Osteocyte (in vitro differentiated cells): ENCODE measurements at places on chromosomes 7 and 10. TPM values are rescaled to one million over a fixed set of nuclear protein-coding genes. Genes with fewer than 3 reads are reported as not detected.

Gene LRRC18
- not detected in 2 replicates for total RNA-seq

Gene GPRIN2
- 2.5 and 3.4 TPM in 2 replicates for total RNA-seq

Gene FZD8
- 28.0 and 28.7 TPM in 2 replicates for total RNA-seq

Gene TRIM73
- 3.2 and 7.4 TPM in 2 replicates for total RNA-seq

Gene ZP3
- total RNA-seq, result 0.51 TPM in 1 of 2 replicates, not detected in the other

Gene HTR5A
- total RNA-seq, result not detected in 2 replicates

Gene AKR1C3
- 0.89 TPM in 1 of 2 replicates, not detected in the other for total RNA-seq

Gene CCDC7
- 12.5 and 12.6 TPM in 2 replicates for total RNA-seq

Gene TMEM184A
- 0.27 and 0.29 TPM in 2 replicates for total RNA-seq

Gene KIAA1217
- total RNA-seq, result 2.8 and 3.0 TPM in 2 replicates

Gene MRPL32
- 46.5 and 49.0 TPM in 2 replicates for total RNA-seq

Gene FOXI2
- total RNA-seq, result not detected in 2 replicates
